ENCODE measurements at places on chromosomes 4 and X.

GRCh38 chr4:13340672-13341071 lies 143.5 kb downstream of the RAB28 start:
- no peak for DNase-seq

DNA sequence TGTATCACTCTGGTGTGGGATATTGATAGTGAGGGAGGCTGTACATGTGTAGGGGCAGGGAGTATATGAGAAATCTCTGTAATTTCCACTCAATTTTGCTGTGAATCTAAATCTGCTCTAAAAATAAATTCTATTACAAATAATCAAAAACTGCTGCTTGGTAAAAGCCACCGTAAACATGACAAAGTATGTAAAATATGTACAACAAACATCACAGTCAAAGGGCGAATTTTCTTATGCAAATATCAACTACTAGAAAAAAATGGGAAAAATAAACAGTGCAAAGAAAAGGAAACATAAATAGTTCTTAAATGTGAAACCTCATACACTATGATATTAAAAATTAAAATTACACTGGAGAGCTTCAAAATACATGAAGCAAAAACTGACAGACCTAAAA lies 105.1 kb upstream of the DCLK2 start:
- DNase-seq = no peak

DNA sequence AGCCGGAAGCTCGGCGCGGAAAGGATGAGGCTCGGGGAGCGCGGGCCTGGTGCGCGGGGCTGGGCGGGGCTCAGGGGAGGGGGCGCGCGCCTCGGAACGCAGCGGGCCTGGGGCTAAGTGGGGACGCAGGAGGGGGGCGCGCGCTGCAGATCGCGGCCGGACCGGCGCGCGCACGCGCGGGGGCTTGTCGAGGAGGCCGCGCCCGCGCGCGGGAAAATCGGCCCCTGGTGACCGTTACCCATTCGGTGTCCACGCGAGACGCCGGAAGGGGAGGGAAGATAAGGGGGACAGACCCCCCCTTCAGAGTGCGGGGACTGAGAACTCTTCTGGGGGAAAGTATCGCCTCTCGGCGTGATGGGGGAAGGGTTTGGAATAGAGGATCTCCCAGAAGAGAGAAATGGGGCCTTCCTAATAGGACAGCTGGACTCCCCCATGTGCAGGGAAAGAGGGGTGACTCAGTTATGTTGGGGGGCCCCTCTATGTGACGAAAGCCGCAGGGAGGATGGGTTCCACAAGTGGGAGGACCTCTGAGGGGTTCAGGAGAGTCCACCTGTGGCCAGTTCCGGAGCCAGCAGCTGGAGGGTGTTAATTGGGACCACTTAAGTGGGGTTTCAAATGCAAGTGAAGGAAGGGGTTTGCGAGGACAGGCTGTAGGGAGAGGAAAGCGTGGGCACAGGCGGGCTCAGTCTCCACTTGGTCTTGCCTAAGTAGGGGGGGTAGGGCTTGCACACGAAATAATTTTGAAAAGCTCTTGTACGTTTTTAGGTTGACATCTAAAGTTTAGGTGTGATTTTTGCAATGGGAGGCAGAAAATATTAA lies 584 bp downstream of the SUV39H1 start:
- DNase-seq = peak; percentile 46

DNA sequence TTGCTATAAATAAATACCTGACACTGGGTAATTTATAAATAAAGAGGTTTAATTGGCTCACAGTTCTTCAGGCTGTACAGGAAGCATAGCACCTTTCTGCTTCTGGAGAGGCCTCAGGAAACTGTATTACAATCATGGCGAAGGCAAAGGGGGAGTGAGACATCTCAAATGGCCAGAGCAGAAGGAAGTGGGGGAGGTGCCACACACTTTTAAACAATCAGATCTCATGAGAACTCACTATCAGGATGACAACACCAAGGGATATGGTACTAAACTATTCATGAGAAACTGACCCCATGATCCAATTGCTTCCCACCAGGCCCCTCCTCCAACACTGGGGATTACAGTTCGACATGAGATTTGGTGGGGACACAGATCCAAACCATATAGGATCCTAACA lies 11.7 kb upstream of the TCEAL9 start:
- no peak for DNase-seq

GRCh38 chr4:55010550-55010949 lies 114.8 kb downstream of the KDR start:
- DNase-seq = no peak

- DNase-seq = no peak
Measured at GRCh38 chrX:134552351-134552750, 92.4 kb downstream of the HPRT1 start.

DNA sequence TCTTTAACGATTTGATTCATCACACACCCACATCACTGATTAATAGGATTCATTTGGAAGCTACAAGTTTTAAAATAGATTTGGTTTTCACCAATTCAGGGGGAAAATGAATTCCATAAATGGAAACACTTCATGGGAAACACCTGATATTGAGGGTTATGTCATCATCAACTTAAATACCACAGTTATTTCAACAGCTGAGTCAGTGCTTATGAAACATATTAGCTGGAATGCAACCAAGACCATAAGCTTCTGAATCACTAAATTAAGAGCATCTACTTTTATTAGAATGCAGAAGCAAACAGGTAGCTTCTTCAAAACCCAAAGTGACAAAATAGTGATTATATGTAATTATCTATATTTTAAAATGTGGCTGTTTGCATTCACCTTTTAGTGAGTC lies 207.8 kb upstream of the DCAF8L1 start:
- DNase-seq = peak; percentile 67

- DNase-seq = no peak
Measured at GRCh38 chr4:2712261-2712842, 43.8 kb downstream of the TNIP2 start.

DNA sequence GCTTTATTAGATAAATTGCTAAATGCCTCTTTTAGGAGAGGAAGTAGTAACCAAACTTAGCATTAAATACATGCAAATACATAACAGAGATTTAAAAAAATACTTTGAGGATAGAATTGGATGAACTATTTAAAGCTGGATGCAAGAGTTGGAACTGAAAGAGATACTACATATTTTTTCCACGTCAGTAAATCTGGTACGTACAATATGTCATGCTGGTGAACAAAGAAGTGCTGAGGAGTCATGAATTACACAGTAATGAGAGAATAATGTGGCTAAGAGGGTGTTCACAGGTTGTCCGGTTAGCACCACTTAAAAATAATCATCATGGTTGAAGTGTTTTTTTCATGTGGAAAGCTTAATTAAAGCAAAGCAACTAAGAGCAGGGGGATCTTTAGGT lies 184.1 kb upstream of the FRMPD4 start:
- DNase-seq = peak; percentile 19

DNA sequence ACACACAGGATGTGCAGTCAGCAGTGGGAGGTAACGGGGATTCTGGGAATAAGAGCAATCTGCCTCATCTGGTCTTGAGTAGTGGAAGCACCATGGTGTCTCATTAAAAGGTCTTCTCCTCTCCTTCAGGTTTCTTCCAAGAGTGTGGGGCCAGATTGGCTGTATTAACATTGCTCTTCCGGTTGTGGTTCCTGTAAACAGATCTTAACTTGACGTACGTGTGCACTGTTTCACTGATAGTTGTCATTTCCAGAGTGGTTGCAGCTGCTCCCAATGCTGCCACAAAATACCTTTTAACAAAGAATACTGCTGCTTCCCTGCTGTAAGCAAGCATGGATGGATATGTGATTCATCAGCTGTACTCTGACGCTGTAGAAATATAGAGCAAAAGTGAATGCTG lies 1443.4 kb upstream of the TENM3 start:
- DNase-seq = no peak

Measured in fibroblast of skin of right quadriceps (primary cell).